ENCODE measurements at places on chromosomes 5 and 9. TPM values are rescaled to one million over a fixed set of nuclear protein-coding genes. Genes with fewer than 3 reads are reported as not detected.
A peak's percentile ranks its signal among the peaks of the same experiment; 100 is the strongest.

DNA sequence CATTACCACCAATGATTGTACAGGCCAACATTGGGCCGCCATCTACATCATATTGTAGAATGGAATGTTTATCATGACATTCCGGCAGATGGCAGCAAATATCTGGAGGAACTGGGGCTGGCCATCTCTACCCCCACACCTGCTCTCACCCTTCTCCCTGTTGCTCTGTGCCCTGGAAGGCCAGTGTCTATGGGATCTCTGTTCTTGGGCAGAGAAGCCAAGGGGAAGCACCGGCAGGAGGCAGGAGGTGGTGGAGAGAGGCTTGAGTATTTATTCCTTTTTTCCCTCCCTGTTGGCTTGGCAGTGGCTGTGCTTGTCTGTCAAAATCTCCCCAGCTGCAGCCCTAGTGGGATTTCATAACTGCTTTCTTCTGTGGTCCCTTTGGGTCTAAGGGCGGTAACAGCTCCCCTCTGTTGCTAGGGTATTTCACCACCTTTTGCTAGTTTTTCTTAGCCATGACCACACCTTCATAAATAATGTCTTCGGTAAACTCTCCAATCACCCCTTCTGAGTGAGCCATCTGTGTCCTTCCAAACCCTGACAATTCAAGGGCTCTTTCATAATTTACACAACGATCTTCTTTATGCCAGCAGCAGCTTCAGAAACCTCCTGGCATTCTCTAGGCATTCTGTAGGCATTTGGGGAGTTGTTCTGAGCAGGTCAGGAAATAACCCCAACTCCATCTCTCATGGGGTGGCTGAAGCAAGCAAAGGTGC lies 225.8 kb downstream of the MELK start:
- H3K27me3 ChIP-seq: peaks cover 6% of the 10 kb centered on the region
- H3K4me3 ChIP-seq: no peak overlapping the region
- no peak for DNase-seq

GRCh38 chr5:95591490-95591901 lies 28.4 kb upstream of the GPR150 start:
- H3K27ac ChIP-seq: no peak overlapping the region
- no peaks in the 10 kb centered on the region for H3K36me3 ChIP-seq
- H3K27me3 ChIP-seq: no peaks in the 10 kb centered on the region
- no peak overlapping the region for H3K4me3 ChIP-seq
- no peaks in the 10 kb centered on the region for H3K4me1 ChIP-seq
- DNase-seq: no peak

GRCh38 chr9:98994172-98995058 lies 50.7 kb downstream of the COL15A1 start:
- no peak overlapping the region for H3K4me3 ChIP-seq
- no peaks in the 10 kb centered on the region for H3K36me3 ChIP-seq
- H3K27ac ChIP-seq: no peak overlapping the region
- DNase-seq: no peak
- H3K27me3 ChIP-seq: peaks cover 10% of the 10 kb centered on the region

DNA sequence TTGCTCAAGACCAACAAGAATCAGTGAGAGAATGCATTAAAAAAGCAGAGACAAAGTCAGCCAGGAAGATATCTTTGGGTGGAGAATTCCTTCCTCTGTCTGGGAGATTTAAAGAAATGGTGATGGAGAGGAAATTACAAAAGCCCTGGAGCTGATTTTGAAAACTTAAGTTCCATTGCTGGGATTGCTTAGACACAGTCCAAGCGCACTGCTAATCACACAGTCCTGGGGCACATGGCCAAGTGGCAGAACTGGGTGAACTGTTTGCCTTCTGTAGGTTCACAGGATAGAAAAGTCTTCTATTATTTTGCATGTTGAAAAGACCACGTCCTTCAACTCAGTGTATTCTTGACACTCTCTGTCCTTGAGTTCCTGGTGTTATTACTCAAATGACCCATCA lies 284.9 kb upstream of the FBXL7 start:
- no peaks in the 10 kb centered on the region for H3K36me3 ChIP-seq
- H3K4me3 ChIP-seq: no peak overlapping the region
- no peak for DNase-seq
- no peaks in the 10 kb centered on the region for H3K4me1 ChIP-seq
- H3K27me3 ChIP-seq: no peaks in the 10 kb centered on the region
- no peak overlapping the region for H3K27ac ChIP-seq

- no peak overlapping the region for H3K27ac ChIP-seq
- no peak for DNase-seq
- peaks cover 2% of the 10 kb centered on the region for H3K27me3 ChIP-seq
- H3K36me3 ChIP-seq: peaks cover 3% of the 10 kb centered on the region
- no peak overlapping the region for H3K4me3 ChIP-seq
- H3K4me1 ChIP-seq: no peaks in the 10 kb centered on the region
Observed at GRCh38 chr5:175282611-175283225, 161.3 kb downstream of the DRD1 start.

- DNase-seq: no peak
- H3K36me3 ChIP-seq: no peaks in the 10 kb centered on the region
- H3K4me1 ChIP-seq: no peaks in the 10 kb centered on the region
- H3K27ac ChIP-seq: no peak overlapping the region
- no peak overlapping the region for H3K4me3 ChIP-seq
- H3K27me3 ChIP-seq: peaks cover 3% of the 10 kb centered on the region
Observed at GRCh38 chr5:149471406-149472183, 79.6 kb downstream of the CSNK1A1 start.

GRCh38 chr5:130141659-130142320 lies 237.5 kb downstream of the CHSY3 start:
- no peak overlapping the region for H3K27ac ChIP-seq
- H3K4me3 ChIP-seq: no peak overlapping the region
- peak; percentile 62 for DNase-seq
- peaks cover 16% of the 10 kb centered on the region for H3K4me1 ChIP-seq
- no peaks in the 10 kb centered on the region for H3K36me3 ChIP-seq

- H3K4me1 ChIP-seq: no peaks in the 10 kb centered on the region
- peaks cover 10% of the 10 kb centered on the region for H3K27me3 ChIP-seq
- H3K36me3 ChIP-seq: peaks cover 6% of the 10 kb centered on the region
- no peak overlapping the region for H3K27ac ChIP-seq
- H3K4me3 ChIP-seq: no peak overlapping the region
Observed at GRCh38 chr9:114076237-114077161, 1.6 kb downstream of the AMBP start.

DNA sequence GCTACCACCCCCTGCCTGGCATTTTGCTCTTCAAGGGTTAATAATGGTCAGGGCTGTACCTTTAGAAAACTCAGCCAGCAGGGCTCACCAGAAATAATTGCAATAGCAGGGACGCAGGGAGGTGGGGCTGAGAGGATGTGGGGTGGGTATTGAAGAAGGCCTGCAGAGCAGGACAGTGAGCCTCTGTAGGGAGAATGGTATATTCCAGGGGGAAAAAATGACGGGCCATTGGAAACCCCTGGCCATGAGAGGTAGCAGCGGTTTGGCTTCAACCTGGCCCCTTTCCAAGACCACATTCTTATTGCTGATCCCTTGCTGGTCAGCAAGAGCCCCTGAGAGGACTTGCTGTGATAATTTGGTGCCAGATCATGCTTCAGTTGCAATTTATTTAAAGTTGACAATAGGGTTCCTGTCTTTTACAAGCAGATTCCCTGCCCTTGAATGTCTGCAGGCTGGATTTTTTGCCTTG lies 36.7 kb upstream of the CTNNA1 start:
- H3K4me1 ChIP-seq: peaks cover 5% of the 10 kb centered on the region
- H3K27ac ChIP-seq: no peak overlapping the region
- H3K36me3 ChIP-seq: no peaks in the 10 kb centered on the region

DNA sequence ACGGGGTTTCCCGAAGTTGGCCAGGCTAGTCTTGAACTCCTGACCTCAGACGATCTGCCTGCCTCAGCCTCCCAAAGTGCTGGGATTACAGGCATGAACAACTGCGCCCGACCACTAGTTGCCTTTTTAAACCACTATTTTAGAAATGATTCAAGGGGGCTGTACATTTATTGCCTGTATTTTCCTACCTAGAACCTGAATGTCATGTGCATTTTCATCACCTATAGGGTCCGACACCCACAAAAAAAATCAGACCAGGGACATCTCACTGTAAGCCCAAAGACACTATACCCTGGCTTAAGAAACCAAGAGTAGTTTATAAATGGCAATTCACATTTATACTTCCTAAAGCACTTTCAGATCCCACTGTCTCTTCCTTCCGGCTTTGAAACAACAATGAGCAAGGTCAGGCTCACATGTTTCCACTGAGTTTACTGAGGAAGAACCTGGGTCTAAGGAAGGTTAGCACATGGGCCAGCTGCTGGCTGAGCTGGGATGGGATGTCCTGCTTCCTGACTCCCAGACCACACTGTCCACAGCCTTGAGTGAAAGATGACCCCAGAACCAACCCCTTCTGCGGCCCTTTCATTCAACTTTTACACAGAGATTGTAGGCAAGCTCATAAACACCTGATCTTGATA lies 87.3 kb downstream of the SERINC5 start:
- DNase-seq: no peak
- H3K36me3 ChIP-seq: no peaks in the 10 kb centered on the region
- H3K27ac ChIP-seq: no peak overlapping the region
- peaks cover 9% of the 10 kb centered on the region for H3K4me1 ChIP-seq
- H3K27me3 ChIP-seq: no peaks in the 10 kb centered on the region

GRCh38 chr5:1291611-1292080 lies 3.2 kb downstream of the TERT start:
- peaks cover 11% of the 10 kb centered on the region for H3K4me1 ChIP-seq
- H3K27me3 ChIP-seq: peaks cover 11% of the 10 kb centered on the region
- no peak for DNase-seq
- H3K36me3 ChIP-seq: peaks cover 6% of the 10 kb centered on the region

GRCh38 chr9:5799314-5799713 lies 33.6 kb downstream of the ERMP1 start:
- no peaks in the 10 kb centered on the region for H3K27me3 ChIP-seq
- no peak overlapping the region for H3K4me3 ChIP-seq

GRCh38 chr5:139745800-139746690 lies 49.6 kb upstream of the PSD2 start:
- peak; percentile 78 for DNase-seq
- H3K36me3 ChIP-seq: no peaks in the 10 kb centered on the region
- H3K4me1 ChIP-seq: peaks cover 60% of the 10 kb centered on the region
- H3K4me3 ChIP-seq: peak overlapping the region; percentile 96

Gene GRM6
- not detected for total RNA-seq

Gene NOTCH1
- 64.2 TPM for total RNA-seq

Gene GPRIN1
- total RNA-seq: 72.3 TPM

Gene TMC1
- not detected for total RNA-seq

Gene ARAP3
- 8.6 TPM for total RNA-seq

Gene HMMR
- total RNA-seq: 7.4 TPM

Gene SH3PXD2B
- 96.8 TPM for total RNA-seq

Gene ANGPTL2
- total RNA-seq: 55.5 TPM

Measured in glutamatergic neuron (in vitro differentiated cells).